CD4-positive, alpha-beta T cell treated with Interleukin-17A for 1 hour (primary cell): ENCODE measurements at places on chromosomes 16 and 17.

GRCh38 chr16:56793492-56793891, 63.6 kb downstream of the NUP93 start:
- peak; percentile 13 for DNase-seq

DNA sequence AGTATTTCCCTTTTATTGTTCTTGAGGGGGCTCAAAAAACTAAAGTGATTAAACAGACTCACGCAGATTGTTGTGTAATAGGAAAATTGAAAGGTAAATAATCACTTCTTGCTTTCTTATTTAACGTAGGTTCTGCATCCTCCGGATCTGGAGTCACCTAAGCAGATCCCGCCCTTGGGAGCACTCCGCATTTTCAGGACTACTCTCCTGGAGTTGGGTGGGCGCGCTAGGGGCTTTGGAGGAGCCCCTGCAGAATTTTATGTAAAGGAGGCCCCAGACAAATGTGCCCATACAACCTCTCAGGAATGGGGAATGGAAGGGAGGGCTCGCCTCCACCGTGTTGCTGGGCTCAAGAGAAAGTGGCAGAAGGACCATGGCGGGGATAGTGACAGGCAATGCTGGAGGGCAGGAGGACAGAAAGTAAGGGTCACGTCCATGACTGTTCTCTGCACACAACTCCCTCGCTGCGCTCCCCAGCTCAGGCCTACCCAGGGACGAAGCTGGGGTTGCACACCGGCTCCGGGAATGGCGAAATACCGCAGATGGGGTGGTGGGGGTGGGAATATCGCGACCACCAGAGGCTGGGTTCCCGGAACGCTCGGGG, 8.3 kb downstream of the MT2A start:
- DNase-seq: no peak

- DNase-seq: no peak
These were observed 228.7 kb downstream of the SOX9 start for GRCh38 chr17:72349491-72349995.

DNA sequence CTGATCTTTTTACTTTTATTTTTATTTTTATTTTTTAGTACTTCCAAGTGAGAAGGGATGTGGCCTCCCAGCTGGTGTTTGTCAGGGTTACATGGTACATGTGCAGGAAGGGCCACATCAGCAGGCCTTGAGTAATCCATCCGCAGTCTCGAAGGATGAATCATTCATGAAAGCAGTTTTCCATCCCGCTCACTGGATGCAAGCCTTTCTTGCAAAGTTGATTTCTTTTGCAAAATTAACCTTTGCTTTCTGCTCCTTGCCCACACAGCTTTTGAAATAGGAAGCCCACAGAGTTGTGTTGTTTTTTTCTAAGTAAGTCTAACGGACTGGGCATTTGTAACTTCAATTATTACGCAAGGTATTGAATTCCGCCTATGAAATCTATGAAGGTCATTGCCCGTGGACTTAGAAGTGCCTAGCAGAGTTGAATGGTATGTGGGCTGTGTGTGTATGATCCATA, 157.4 kb downstream of the PRKCA start:
- no peak for DNase-seq

DNA sequence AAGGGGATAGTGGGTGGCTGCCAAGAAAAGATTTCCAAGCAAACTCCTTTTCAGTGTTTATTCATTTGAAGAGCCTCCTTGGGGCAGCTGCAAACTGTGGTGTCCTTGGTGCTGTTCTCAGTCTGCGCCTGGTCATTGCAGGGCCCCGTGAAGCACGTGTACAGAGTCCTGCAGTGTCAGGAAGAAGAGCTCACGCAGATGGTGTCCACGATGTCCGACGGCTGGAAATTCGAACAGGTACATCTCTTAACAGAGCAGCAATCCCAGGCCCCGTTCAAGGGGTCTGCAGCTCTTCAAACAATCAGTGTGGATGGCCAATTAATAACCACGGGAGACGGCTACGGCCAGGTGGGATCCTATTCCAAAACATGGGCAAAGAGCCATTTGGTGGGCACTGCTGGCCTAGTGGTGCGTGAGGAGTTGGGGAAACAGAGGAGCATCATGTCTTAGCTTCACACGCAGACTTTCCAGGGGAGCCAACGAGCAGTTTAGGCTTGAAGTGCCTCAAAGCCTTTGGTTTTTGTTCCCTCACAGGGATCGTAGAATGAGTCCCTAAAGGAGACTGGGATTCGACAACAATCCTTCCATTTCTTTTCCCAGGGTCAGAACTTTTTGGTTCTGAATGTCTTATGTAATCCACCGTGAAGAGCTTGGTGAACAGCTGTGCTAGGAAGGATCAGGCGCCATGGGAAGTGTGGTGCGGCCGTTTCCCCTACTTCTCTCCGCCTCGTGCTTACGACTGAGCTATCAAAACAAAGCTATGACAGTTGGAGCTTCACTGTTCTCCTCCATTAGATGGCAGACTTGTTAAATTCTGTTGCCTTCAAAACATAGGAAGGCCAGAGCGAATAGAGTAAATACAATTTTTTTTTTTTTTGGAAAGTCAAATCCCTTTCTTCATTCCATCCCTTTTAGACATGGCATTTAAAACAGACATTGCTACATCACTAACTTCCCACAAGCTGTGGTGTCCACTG, 12.6 kb downstream of the KCTD2 start:
- DNase-seq: peak; percentile 18

GRCh38 chr16:49930841-49931240, 74.9 kb upstream of the ZNF423 start:
- DNase-seq: no peak

DNA sequence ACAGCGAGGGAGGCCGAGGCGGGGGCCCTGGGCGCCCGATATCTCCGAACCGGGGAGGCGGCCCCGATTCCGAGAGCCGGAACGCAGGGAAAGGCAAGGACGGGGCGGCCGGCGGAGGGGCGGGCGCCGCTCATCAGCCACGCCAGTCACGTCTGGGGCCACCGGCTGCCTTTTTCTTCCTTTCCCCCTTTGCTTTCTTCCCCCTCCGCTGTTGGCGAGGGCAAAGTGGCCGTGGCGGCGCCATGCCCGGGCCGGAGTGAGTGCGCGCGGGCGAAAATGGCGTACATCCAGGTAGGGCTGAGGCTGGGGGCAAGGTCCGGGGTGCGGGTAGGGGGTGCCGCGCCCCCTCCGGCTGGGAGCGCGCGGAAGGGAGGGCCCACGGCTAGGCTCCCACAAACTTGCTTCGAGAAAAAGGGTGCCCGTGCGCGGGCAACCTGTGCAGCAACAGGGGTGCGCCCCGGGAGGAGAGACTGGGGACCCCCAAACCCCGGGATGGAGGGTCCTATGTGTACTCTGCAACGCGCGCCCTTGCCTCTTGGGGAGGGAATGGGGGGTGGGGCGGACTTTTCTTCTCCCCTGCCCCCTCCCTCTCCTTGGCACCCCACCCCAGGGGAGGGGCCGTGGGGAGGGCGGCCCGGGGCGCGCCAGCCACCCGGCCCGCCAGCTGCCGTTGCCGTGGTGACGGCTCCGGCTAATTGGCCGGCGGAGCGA, 486 bp downstream of the SYT17 start:
- DNase-seq: no peak

DNA sequence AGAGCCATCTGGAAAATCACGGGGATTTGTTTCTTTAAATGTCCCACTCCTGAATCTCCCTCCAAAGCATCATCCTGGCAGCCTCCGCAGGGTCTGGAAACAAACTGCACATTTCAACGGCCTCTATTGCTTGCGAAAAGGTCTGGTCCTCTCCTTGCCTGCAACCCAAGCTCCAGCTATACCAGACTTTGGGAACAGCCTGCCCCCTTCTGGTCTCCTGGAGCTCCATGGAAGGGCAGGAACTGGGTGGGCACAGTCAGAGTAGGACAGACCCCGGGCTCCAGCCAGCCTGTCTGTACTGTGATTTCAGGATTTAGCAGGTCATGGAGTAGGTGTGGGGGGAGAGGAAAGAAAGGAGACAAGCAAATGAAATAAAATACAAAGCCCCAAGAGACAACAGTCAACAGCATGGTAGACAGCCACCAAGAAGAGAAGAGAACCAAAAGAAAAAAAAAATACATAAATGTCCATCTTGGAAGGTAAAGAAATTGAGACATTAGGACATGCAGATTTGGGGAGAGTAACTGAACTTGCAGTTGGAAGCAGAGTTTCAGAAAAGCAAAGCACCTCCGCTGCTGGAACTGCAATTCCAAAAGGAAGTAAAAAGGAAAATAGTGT, 2.7 kb downstream of the XYLT1 start:
- DNase-seq: peak; percentile 58

DNA sequence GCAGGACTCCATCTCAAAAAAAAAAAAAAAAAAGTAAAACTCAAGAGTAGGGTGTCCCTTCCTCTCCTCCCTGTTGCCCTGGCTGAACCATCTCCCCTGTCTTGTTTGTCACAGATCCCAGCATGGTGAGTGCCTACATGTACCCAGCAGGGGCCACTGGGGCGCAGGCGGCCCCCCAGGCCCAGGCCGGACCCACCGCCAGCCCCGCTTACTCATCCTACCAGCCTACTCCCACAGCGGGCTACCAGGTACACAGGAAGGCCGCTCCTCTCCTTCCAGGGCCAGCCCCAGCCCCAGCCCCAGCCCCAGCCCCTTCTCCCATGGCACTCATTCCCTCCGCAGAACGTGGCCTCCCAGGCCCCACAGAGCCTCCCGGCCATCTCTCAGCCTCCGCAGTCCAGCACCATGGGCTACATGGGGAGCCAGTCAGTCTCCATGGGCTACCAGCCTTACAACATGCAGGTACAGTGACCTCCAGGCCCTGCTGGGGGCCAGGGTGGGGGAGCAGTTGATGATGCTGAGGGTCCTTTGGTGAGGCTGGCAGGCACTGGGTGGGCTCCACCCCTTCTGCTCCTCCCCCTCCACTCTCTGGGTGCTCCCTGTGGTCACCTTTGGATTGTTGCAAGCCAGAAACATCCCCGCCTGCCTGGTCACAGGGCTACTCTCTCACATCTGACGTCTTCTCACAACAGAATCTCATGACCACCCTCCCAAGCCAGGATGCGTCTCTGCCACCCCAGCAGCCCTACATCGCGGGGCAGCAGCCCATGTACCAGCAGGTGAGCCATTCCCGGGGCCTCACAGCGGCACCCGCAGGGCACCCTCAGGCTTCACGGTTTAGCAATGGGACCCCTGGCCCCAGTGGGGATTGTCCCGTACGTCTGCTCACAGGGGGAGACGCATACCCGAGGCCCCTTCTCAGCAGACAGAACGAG, 2.5 kb upstream of the MRPL12 start:
- no peak for DNase-seq

DNA sequence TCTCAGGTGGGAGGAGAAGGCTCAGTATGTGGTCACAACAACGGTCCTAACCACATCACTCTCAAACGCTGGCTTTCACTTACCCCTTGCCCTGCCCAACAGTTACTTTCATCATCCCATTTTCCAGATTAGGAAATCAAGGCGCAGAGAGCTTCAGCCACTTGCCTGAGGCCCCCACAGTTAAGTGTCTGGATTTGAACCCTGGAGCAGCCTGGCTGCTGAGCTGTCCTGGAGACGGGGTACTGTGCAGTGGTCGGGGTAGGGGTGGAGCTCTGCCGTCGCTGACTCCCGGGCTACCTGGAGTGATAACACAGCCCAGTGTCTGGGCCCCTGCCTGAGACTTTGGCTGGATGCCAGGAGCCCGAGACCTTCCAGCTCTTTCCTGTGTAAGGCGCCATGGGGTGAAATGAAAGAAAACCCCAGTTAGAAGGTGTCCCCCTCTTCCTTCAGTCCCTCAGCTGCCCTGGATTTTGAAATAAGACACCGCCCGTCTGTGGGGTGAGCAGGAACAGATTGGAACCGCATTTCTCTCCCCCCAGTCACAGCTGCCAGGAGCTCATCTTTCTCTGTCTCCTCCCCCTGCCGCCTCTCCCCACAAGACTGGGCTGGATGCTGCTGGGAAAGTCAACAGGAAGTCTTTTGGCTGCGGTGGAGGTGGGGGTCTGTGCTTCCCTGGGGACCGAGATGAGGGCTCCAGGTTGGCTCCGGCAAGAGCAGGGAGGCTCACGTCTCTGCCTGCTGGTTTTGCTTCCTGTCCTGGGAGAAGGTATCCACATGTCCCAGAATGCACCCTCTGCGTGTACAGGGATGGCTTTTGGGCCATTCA, 280.2 kb downstream of the SEC14L1 start:
- DNase-seq: peak; percentile 64
